RWPE1 (cell line): ENCODE measurements at places on chromosomes 6 and 20.
A peak's percentile ranks its signal among the peaks of the same experiment; 100 is the strongest.

- no peak for DNase-seq
Observed at GRCh38 chr20:17300113-17300512, 73.3 kb downstream of the PCSK2 start.

DNA sequence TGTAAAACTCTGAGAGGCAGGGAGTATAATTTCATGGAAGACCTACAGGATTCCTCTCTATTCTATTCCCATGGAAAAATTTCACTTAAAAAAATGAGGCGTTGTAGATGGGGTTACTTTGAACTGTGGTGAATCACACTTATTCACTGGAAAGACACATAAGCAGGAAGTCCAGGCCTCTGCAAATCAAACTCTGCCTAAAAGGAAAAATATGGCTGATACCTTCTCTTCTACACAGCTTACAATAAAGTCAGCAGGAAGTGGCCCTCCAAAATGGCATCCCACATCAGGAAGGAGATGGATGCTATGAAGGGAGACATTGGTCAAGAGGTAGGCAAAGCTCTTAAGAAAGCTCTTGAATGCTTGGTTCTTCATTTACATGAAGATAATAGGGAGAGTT, 115.9 kb downstream of the FYN start:
- DNase-seq, result peak; percentile 8

- peak; percentile 99 for DNase-seq
Observed at GRCh38 chr20:37295001-37295400, 5.5 kb downstream of the MANBAL start.

- no peak for DNase-seq
Observed at GRCh38 chr20:20497242-20497978, 129.5 kb downstream of the INSM1 start.

- no peak for DNase-seq
Observed at GRCh38 chr6:43907789-43908472, 137.9 kb downstream of the VEGFA start.

DNA sequence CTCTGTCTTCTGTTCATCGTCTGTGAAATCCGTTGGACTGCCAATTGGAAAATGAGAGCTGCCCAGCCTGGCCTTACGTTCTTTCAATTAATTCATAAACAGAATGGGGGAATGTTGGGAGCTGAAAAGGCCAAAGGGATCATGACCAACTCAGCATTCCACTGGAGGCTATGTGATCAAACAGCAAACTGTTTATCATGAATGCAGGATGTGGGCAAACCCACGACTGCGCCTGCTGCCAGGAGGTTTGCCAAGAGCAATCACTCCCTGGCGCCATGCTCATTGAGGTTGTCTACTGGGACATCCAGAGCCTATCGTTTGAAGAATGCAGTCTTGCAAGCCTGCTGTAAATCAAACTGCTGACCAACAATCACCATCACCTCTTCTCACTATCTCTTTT, 9.3 kb upstream of the FKBP1A start:
- no peak for DNase-seq

- DNase-seq, result no peak
Observed at GRCh38 chr20:49976542-49976941, 6.2 kb upstream of the SNAI1 start.
